Hematopoietic multipotent progenitor cell treated with erythropoietin and hydrocortisone succinate and interleukin-3 and kit ligand, for 8 days (in vitro differentiated cells): ENCODE measurements at places on chromosomes 1 and 21.

GRCh38 chr1:99704356-99704816, 58.5 kb downstream of the PALMD start:
- peak; percentile 80 for DNase-seq

DNA sequence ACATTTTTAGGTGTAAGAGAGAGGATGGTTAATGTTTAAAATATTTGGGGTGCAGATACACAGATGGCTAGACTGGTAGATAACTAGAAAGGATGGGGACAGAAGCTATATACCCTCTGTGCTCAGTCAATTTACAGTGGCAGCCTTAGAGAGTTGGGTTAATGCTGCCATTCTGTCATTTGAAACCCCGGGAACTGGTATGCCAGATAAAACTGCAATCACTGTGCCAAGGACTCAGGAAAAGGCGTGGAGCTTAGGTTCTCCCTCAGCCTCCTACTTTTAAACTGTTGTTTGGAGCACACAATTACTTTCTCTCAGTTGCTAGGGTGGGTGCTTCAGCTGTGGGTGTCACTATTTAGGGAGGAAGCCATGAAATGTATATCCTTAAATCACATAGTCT, 90.0 kb upstream of the HNRNPU start:
- DNase-seq = no peak

DNA sequence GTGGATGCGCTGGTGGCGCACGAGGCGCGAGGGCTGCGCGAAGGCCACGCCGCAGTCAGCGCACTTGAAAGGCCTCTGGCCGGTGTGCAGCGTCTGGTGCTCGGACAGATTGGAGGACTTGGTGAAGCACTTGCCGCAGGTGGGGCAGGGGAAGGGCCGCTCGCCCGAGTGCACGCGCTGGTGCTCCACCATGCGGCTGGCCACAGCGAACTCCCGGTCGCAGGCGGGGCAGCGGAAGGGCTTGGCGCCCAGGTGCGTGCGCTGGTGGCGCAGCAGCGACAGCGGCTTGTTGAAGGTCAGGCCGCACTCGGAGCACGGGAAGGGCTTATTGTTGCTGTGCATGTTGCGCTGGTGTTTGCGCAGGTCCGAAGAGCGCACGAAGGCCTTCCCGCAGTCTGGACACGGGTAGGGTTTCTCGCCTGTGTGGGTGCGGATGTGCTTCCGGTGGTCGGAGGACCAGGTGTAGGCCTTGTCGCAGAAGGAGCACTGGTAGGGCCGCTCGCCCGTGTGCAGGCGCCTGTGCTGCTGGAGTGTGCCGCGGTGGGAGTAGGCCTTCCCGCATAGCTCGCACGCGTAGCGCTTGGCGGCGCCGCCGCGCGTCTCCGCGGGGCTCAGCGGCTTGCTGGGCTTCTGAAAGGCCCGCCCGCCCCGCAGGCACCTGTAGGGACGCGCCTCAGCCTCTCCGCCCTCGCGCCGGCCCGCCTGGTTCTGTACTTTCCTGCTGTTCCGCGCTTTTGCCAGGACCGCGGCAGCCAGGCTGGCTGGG, 4.7 kb downstream of the ZNF648 start:
- DNase-seq = no peak

DNA sequence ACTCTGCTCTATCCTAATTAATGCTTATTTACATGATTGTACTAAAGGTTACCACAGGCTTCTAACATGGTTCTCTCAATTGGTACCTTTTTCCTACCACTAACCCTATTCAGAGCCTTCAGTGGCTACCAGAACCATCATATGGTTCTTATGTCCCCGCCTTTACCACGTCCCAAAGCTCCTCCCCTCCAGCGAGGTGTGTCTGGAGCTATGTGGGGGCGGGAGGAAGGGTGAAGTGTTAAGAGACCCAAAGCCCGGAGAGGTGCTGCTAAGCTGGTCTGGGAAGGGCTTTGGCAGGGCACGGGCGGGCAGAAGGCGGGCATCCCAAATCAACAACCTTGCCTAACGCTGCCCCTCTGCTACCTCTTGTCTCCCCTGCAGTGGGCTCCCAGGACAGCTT, 10.0 kb downstream of the SPATA46 start:
- no peak for DNase-seq

GRCh38 chr1:53552981-53553733, 94.0 kb downstream of the DMRTB1 start:
- no peak for DNase-seq

DNA sequence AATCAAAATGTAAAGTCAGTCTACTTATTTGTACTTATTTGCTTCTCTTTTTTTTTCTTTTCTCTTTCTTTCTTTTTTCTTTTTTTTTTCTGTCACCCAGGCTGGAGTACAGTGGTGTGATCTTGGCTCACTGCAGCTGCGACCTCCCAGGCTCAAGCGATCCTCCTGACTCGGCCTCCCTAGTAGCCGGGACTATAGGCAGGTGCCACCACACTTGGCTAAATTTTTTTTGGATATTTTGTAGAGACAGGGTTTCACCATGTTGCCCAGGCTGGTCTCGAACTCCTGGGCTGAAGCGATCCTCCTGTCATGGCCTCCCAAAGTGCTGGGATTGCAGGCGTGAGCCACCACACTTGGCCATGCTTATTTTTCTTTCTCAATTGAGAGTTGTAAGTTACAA, 98.8 kb upstream of the ZBTB40 start:
- no peak for DNase-seq

GRCh38 chr1:202056644-202057334, 46.4 kb downstream of the ELF3 start:
- DNase-seq = peak; percentile 85

GRCh38 chr1:41073971-41074370, 52.4 kb upstream of the SLFNL1 start:
- no peak for DNase-seq

DNA sequence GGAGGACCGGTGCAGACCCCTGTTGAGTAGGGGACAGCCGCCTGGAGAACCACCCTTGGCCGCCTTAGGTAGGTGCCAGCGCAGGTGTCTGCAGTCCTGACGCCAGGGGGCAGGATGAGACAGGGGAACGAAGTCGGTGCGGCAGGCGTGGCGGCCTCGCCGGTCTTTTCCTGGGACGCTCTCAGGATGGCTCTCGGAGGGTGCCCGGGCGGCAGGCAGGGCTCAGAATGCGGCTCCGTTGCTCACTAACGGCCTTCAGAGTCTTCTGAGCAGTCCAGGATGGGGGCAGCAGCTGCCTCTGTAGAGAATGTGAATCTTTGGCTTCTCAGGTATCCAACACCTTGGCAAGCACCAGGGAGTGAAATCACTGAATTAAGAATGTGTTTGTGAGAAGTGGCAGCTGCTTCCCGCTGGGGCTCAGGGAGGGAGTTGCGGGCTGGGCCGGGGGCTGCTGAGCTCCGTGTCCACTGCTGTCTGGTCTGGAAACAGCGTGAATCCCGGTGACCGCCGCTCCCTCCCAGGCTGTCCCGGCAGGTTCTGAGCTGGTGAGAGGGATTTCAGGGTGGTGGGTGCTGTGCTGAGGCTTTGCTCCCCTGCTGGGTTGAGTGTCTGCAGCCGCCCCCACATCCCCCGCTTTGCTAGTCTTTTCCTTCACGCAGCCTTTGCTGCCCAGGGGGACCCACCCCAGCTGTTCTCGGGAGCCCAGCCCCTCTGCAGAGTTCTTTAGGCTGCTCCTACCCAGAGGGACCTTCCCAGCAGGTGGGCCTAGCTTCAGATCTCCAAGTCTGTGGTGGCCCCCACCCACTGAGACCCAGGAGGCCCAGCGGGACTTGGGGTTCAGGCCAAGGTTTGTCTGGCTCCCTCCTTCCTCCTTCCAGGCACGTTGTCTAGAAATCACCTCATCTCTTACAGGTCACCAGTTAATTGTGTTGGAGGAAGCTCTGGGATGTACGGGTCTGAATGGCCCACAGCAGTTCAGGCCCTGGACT, 11.1 kb upstream of the C1orf174 start:
- DNase-seq = peak; percentile 66

DNA sequence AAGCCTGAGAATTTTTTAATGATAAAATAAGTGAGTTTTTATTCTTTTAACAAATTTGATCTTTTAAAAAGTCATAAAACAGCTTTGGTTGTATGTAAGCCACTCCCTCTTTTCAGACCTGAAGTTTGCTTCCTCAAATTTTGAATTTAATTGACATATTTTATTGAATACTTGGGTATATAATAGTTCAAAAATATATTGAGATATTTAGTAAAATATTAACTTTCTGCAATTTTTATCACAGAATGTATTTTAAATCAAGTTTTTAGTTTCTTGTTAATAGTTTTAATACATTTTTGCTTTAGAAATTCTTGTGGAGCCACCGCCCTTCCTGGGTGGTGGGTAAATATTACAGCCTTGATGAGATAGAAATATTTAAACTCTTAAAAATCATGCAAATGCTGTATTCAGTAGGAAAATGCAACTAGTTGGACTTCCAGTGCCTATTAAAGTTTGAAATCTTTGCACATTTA, 867 bp downstream of the PTPRC start:
- DNase-seq = peak; percentile 70

- no peak for DNase-seq
These were observed 251.8 kb downstream of the TBX15 start for GRCh38 chr1:118736322-118736721.

- no peak for DNase-seq
These were observed at the start of gene LAMC1 for GRCh38 chr1:183023146-183023600. Gene LAMC1 (plus strand): TSS chr1:183023420. CDS start chr1:183023717, 297 bp downstream.

GRCh38 chr1:229141271-229141670, 129.6 kb upstream of the RAB4A start:
- DNase-seq = no peak

- DNase-seq = no peak
These were observed 4.9 kb upstream of the OTUD3 start for GRCh38 chr1:19877181-19877750.

GRCh38 chr21:31903896-31904295, 31.1 kb downstream of the HUNK start:
- no peak for DNase-seq

DNA sequence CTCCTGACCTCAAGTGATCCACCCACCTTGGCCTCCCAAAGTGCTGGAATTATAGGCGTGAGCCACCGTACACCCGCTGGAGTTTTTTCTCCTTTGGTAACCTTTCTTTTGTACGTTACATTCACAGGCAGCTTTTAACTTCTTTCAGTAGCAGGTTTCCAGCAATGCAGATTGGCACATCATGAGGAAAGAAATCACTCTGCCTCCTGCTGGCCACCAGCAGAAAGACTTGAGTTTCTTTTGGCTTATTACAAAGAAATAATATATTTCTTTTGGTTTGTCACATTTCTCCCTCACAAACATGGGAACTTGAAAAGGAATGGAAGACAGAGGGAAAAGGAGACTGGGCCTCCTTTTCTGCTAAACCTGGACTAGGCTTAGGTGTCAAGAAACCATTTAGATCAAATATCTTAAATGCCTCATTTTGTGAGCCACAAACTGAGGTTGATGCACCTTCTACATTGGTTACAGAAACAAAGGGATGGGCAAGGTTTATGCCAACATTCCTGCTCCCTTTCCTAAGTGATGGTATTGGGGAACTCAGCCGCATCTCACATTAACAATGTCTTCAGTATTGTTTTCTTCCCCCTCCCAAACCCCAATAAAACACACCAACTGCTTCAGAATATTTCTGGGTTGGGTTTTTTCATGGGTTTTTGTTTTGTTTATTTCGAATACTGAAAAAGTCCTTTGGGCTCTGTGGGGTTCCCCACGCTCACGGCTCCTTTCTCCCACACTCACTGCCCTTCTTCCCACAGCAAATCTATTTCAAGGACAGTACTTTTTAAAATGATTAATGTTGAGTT, 7.7 kb downstream of the ENSA start:
- DNase-seq = peak; percentile 72

GRCh38 chr1:14597343-14598006, 1.0 kb upstream of the KAZN start:
- DNase-seq = no peak

GRCh38 chr1:203690730-203691129, 64.1 kb downstream of the ATP2B4 start:
- DNase-seq = no peak

GRCh38 chr1:248590055-248590454, 7.4 kb downstream of the OR2T10 start:
- DNase-seq = no peak

DNA sequence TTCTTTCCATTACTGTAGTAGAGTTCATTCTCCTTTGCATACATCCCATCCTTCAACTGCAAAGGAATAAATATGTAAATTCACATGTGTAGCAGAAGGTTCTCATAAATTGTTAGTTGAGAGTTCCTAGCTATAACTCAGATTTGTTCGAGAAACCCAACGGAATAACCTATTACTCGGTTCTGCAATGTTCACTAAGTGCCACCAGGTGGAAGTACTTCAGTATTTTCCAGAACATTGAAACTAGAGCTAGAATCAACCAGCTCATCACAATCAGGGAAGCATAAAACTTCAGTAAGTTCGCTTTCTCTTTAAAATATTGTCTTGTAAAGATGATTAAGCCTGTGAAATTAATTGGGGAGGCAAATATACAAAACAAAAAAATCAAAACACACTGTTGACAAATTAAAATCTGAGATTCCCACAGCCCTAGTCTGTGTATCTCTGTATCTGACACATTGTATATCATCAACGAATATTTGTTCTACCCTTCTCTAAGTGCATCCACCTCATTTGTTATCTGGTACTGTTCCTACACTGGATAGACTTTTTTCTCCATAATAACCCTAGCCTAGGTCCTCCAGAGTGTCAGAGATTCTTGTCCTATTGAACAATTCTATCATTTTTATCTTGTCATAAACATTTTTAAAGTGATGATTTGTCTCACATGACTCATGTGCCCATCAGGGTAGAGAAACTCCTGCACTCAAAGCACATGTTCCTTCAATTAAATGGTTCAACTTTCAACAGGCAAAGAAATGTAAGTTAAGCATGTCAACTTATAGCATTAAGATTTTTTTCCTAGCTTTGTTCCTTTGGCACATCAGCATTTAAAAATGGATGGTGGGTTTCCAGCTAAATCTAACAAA, 31.9 kb downstream of the MROH9 start:
- peak; percentile 5 for DNase-seq

DNA sequence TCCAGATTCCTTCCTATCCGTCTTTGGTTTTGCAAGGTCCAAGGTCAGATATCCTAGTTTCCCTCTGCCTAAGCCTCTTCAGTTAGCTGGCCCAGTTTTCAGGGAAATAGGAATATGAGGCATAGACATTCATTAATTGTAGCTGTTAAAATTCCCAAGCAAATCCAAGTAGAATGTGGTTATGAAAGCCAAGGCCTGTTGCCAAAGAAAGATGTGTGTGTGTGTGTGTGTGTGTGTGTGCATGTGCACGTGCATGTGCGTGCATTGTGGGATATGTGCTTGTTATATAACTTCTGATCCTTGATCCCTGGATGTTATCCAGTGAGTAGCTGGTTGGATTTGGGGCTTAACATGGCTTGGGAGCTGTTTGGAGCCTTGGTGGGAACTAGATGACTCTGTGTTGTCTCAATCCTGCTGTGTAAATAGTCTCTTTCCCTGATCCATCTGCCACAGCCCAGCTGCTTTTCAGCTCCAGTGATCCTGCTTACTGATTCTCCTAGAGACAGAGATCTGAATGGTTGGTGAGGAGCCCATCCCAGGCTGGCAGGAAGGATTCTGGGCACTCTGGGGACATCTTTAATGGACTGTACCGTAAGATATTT, 70.6 kb upstream of the GCLM start:
- DNase-seq = no peak

GRCh38 chr1:203555511-203556046, 61.6 kb downstream of the OPTC start:
- no peak for DNase-seq

GRCh38 chr1:84853741-84854721, 39.0 kb downstream of the LPAR3 start:
- DNase-seq = peak; percentile 3
